Ascending aorta (tissue), 2 donors: ENCODE measurements at places on chromosomes 7 and 10. TPM values are rescaled to one million over a fixed set of nuclear protein-coding genes. Genes with fewer than 3 reads are reported as not detected.

Gene PSTK
- not detected for total RNA-seq

Gene FBXL13
- 0.75 TPM for total RNA-seq

Gene SPDYE1
- not detected for total RNA-seq

Gene C7orf57
- not detected for total RNA-seq

Gene CCL26
- not detected for total RNA-seq

Gene CAMK2B
- total RNA-seq: 3.2 TPM

Gene PPA1
- 66.4 TPM for total RNA-seq

Gene ACBD7
- total RNA-seq: not detected

Gene RBM48
- 2.2 TPM for total RNA-seq

Gene ZNF467
- 42.3 TPM for total RNA-seq

Gene MDFIC
- 13.3 TPM for total RNA-seq

Gene OR13A1
- not detected for total RNA-seq

- no peak for DNase-seq
Measured at GRCh38 chr7:111026806-111027205, 64.1 kb upstream of the LRRN3 start.

DNA sequence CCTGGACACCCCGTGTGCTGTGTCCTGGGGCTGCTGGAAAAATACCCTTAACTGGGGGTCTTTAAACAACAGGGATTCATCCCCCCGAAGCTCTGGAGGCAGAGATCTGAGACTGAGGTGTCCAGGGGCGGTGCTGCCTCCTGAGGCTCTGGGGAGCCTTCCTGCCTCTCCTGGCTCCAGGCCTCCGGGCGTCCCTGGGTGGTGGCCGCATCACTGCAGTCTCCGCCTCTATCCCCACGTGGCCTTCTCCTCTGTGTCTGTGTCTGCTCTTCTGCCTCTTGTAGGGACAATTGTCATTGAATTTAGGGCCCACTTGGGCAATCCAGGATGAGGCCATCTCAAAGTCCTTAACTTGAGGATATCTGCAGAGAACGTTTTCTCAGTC is 216.6 kb downstream of the WDR37 start:
- DNase-seq: no peak

- no peak for DNase-seq
Measured at GRCh38 chr10:131868436-131868835, 32.4 kb upstream of the PPP2R2D start.

DNA sequence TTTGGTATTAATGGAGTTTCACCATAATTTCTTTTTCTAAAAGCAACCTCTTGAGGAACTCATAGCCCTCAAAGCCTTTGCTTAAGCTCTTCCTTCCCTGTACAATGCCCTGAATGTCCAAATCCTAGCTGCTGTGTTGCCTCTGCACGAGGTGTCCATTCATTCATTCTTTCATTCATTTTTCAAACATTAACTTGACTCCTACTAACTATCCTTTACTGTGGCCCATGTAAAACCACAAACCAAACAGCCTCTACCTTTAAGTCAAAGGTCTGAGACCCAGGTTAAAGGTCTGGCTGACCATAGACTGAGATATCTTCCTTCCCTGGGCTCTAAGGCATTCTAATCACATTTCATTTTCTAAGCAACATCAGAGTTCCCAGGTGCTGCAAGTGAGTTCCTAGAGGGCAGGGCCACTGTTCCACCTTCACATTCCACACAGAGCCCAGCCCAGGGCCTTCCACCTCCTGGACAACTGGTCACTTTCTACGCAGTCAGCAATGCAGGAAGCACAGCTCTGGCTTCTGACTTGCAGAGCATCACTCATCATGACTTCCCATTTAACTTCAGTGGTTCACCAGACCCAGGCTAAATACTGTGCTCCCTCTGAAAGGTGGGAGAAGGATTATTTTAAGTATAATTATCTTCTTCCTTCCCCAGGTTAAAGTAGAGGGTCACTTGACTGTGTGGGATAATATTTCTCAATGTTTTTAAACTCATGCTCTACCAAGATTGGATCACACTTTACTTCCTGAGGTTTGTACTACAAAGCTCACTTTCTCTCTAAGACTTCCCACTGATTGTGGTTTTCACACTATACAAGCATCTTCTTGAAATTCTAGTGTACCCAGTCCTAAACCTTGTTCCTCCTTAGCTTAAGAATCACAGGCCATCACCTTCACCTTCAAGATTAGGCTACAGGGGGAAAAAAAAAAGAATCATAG is 19.1 kb downstream of the ATXN7L1 start:
- no peak for DNase-seq

- no peak for DNase-seq
Measured at GRCh38 chr10:124827474-124827873, 25.9 kb downstream of the ABRAXAS2 start.

DNA sequence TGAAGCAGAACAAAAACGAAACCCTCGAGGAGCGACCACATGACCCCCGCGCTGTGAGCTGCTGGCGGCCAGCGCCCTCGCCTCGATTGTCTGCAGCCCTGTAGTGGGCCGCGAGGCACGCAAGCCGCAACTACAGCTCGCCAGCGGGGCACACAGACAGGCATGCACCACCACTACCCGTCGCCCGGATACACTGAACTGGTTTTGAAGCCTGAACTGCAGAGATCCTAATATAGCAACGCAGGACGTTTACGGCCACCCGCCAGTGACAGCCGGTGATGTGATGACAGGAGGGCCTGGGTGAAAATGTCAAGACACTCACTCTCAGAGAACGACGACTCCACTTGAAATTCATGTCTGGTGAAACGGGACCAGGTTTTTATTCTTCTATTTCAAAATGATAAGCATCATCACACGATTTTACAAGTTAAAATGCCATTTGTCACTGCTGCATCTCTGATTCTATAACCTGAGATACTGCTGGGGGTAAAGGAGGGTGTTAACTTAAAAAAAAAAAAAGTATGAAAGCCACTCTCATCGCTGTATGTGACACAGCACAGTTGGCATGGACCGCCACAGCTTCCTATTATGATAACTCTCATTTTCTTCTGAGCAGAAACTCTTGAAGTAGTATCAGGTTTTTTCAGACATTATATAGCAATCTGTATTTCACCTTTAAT is 120.3 kb upstream of the DIP2C start:
- DNase-seq: no peak

GRCh38 chr7:36453769-36454168 is 64.1 kb downstream of the ANLN start:
- no peak for DNase-seq

GRCh38 chr7:134276951-134277350 is 39.8 kb downstream of the SLC35B4 start:
- DNase-seq: no peak

- no peak for DNase-seq
Measured at GRCh38 chr10:824497-824896, 107.0 kb downstream of the LARP4B start.

DNA sequence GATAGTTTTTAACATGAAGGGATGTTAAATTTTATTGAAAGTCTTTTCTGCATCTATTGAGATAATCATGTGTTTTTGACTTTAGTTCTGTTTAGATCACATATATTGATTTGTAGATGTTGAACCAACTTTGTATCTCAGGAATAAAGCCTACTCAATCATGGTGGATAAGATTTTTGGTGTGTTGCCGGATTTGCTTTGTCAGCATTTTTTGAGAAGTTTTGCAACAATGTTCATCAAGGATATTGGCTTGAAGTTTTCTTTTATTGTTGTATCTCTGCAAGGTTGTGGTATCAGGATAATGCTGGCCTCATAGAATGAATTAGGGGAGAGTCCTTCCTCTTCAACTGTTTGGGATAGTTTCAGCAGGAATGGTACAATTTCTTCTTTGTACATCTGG is 9.3 kb upstream of the PPP1R3A start:
- DNase-seq: no peak

GRCh38 chr10:124151466-124152095 is 58.2 kb upstream of the CHST15 start:
- peak; percentile 59 for DNase-seq

DNA sequence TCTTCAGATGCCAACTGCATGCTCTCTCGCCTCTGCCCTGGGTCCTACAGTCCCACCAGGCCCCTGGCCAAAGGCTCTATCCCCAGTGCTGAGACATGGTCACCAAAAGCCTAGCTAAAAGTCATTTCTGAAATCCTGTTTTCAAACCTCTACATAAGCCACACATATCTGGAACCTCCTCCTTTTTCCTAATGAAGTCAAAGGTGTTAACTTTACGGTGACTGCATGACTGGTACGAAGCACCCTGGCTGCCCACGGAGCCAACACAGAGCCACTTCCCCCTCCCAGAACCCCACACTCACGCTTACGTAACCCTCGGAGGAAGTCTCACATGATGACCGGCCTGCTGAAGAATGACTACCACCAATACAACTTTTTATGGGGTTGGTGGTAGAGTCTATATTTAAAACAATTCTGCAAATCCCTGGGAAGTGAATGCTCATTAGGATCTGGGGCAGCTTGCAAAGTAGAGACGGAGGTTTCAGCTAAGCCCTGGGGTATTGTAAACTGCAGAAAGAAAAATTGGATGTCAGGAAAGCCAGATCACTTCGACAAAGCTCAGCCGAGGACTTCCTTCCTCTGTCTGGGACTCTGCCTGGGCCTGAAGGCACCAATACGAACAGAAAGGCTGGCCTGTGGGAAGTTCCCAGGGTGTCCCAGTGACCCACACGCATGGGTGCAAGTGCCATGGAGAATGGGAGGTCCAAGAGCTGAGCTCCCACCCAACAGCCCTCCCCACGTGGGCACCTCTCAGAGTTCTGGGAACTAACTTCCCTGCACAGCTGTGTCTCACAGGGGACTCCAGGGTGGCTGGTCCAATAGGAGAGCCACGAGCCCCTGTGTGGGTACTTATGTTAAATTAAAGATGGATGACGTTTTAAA is 50.7 kb downstream of the PDGFA start:
- peak; percentile 78 for DNase-seq

GRCh38 chr7:38842746-38843145 is 66.2 kb downstream of the VPS41 start:
- DNase-seq: no peak

DNA sequence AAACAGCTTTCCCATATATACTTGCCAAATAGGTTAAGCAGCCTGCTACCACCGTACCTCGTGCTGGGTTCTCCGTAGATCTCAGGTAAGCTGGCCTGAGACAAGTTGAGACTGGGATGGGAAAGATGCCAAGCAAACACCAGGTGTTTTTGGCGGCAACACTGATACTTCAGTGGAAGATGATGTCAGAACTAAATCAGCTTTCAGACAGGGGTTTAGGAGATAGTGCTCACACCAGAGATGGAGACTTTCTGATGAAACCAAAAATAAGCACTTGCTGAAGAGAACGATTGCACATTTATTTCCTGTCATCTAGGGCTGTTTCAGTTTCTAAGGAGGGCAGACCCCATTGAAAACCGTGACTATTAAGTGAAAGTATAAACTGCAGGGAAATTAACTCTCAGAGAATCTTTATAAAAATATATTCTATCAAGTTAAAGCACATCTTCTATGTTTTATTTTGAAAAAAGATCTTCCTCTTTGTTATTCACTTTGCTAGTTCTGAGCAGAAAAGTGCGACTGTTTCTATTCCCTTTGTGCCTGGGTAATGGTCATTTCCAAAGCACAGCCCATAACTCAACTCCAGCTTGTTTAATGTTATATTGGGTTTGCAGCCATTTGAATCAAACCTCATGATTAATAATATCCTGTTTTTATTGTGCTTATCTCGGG is 149.9 kb downstream of the CPED1 start:
- DNase-seq: no peak

- no peak for DNase-seq
Measured at GRCh38 chr7:84122582-84123360, 71.8 kb downstream of the SEMA3A start.

GRCh38 chr7:111081546-111082267 is 9.2 kb upstream of the LRRN3 start:
- no peak for DNase-seq

GRCh38 chr10:131908151-131908550 is 7.3 kb downstream of the PPP2R2D start:
- no peak for DNase-seq

DNA sequence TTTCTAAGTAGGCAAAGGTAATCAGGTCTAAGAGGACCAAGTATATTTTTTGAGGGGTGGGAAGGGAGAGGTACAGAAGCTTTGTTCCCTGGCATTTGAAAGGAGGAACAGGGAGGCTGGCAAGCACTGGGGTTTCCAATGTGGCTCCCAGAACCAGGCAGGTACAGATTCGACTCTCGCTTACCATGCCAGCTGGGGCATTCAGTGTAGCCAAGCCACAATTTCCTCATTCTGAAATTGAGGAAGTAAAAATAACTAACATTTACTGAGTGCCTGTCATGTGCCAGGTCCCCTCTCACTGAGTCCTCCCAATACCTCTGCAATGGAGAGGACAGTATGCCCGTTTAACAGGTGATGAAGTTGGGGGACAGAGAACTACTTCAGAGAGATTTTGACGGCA is 45.9 kb upstream of the BET1 start:
- no peak for DNase-seq

DNA sequence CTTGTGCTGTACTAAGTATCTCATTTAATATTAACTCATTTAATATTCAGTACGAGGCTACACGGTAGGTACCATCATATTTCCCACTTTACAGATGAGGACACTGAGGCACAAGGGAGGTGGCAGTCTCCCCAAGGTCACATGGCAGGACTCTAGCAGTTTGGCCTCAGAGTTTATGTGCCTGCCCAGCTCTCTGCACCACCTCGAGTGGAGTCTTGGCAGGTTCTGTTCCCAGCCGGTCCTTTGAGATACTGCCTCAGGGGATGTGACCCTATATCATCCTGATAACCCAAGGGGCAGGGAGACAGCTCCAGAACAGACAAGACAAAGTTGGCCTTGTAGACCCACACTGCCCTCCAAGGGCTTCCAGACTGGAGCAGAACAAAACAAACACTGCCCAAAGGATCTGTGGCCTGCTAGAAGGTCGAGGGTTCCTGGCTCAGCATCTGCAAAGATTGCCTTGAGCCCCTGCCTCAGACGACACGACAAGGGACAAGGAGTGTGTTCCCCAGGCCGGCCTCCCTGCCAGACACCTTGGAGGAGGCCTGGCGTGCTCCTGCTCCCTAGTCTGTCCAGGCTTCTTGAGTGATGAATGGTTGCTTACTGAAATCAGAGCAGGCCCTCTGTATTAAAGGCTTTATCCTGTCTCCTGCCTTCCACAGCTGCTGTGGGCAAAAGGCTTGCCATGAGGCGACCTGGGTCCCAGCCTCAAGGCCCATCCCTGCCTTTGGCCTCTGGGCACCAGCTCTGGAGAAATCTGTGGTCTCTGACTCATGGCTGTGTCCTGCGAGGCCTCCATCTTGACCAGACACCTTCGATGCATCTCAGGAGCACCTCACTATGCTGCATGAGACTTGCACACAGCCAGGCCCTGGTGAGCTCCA is 3.9 kb upstream of the PWWP2B start:
- no peak for DNase-seq

- DNase-seq: no peak
Measured at GRCh38 chr10:86753638-86754434, 2.6 kb upstream of the BMPR1A start.
